Left lung (tissue), 14 donors: ENCODE measurements at places on chromosomes 11 and 22. TPM values are rescaled to one million over a fixed set of nuclear protein-coding genes. Genes with fewer than 3 reads are reported as not detected.

SLC22A8 gene
- 0.21 TPM for polyA plus RNA-seq

PHF21B gene
- polyA plus RNA-seq: 1.4 TPM

DENND6B gene
- 11.3 TPM for polyA plus RNA-seq

SYNGR1 gene
- 23.7 TPM for polyA plus RNA-seq
